Substantia nigra (tissue), 51 donors: ENCODE measurements at places on chromosomes 16 and 17.

DNA sequence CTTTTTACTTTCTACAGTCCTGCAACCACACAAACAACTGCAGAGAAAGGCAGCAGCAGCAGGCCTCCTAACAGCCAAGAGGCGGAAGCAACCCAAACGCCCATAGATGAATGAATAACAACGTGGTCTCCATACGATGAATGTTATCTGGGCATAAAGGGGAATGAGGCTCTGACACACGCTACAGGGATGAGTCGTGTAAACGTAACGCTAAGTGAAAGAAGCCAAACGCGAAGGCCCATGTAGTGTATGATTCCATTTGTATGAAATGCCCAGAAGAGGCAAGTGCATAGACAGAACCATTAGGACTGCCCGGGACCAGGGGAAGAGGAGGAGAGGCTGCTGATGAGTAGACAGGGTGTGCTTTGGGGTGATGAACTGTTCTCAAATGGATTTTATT, 94.8 kb upstream of the DNAH17 start:
- no peak for DNase-seq

DNA sequence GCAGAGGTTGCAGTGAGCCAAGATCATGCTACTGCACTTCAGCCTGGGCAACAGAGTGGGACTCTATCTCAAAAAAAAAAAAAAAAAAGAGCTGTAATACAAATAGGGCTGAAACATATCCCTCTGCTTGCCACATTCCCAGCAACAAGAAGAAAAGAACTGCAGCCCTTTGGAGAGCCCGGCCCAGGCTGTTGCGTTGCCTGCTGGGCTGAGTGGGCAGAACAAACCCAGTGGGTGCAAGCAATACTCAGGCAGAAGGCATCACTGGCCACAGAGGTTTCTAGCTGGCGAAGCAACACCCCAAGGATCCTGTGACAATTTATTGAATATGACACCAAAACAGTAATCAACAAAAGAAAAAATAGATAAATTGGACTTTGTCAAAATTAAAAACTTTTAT, 44.0 kb downstream of the PIGL start:
- no peak for DNase-seq

GRCh38 chr17:47287068-47287467, 33.4 kb downstream of the ITGB3 start:
- DNase-seq = no peak

GRCh38 chr16:27406511-27407128, 4.6 kb downstream of the IL21R start:
- no peak for DNase-seq

DNA sequence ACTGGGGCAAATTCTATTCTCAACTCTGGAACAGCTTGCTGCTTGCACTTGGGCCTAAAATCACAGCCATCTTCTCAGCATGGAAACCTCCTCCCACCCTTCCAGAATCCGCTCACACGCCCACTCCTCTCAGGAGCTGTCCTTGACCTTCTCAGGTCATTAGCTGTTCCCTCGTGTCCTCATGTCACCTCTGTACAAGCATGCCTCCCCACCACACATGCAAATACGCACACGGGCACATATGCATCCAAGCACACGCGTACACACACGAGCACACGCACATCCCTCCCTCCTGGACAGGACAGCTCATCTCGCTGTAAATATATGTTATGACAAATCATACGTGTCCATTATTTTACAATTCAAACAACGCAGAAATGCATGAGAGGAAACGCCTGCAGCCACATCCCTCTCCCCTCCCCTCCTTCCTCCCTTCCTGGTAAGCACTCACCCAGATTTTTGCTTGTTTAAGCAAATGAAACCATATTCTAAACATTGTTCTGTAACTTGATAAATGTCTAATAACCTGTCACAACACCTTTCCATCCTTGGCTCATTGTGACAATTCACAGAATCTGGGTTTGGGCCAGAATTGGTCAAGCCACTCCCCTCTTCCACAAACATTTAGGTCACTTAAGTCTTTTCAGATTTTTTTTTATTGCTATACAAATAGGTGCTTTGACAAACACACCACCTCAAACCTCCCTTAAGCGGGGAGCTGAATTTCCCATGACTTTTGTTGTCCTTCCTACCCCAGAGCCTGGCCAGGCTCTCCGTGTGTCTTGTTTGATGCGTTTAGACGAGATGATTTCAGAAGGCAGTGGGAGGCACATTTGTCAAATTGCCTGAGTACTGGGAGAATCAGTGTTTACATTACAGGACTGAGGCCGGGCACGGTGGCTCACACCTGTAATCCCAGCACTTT, 41.7 kb downstream of the DNAH17 start:
- DNase-seq = no peak

- no peak for DNase-seq
Measured at GRCh38 chr17:37361543-37361942, 14.2 kb upstream of the C17orf78 start.

DNA sequence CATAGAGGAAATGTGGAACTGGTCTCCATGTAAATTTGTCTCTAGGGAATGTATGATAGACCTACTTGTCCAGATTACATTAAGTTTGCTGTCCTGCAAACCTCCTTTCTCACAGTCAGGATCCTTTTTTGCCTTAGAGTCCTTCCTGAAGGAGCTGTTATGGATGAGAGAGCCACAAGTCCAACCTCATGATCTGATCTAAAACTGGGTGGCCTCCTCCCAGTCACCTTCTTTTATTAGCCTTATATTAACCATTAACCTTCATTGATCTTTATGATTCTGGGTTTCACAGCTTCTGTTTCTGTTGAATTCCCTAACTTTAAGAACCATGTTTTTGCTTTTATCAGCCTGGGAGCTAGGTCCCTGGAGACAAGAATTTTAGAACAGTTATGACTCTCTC, 64.1 kb downstream of the NEUROD2 start:
- no peak for DNase-seq

- DNase-seq = no peak
Measured at GRCh38 chr17:4483012-4483840, 15.5 kb upstream of the SPNS2 start.

GRCh38 chr17:7867881-7868329, 10.1 kb downstream of the CYB5D1 start:
- no peak for DNase-seq

DNA sequence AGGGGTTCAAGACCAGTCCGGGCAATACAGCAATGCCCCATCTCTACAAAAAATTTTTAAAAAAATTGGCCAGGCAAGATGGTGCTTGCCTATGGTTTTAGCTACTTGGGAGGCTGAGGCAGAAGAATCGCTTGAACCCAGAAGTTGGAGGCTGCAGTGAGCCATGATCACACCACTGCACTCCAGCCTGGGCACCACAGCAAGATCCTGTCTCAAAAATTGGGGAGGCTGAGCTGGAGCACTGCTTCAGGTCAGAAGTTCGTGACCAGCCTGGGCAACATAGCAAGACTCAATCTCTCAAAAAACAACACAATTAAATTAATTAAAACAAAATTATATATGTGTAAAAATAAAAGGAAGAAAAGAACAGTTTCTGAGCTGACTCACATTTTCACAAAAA, 74.8 kb upstream of the CLEC18B start:
- DNase-seq = no peak

DNA sequence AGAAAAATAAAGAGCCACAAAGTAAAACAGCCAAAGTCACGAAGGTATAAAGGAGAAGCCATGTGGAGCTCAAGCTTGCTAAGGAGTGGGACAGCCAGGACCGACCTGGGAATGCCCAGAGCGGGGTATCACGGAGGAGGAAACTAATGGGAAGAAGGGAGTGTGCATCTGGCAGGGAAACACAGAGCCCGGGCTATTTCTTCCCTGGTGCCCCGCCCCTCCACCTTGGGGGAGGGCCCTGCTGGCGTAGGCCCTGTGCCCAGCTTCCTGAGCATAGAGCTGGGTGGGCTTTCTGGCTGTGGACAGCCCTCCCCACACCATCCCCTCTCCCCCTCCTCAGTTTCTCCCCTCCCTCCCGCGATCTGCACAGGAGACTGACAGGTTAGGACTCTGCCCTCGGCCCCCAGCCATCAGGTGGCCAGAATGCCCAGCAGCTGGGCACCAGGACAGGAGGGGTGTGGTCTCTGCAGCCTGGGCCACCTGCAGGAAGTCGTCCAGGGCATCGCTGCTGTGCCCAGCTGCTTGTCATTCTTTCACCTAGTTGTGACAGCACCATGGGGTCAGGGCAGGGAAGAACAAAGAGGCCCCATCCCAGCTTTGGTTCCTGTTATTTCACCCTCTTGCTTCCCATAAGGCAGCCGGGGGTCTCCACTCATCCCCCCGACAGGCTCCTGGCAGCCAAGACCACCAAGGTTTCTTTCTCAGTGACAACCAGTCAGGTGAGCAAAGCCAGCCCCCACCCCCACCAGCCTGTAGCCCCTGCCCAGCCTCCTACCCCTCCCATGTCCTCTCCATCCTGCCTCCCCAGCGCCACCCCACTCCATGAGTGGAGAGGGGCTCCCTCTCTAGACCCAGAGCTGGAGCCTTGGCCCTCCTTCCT, 7.1 kb upstream of the DCAF7 start:
- no peak for DNase-seq

DNA sequence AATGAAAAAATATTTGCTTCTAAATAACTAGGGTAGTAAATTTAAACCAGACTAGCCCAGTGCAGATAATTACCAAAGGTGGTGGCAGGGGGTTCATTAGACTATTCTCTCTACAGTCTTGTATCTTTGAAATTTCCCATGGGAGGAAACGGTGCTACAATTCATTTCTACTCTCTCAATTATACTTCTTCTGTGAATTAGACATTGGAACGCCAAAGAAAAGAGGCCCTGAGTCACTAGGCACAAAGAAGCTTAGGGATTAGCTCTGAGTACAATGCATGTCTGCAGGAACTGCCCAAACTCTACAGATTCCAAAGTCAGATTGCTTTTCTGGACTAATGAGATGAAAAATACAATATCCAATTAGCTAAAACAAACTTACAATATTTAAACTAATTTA, 30.7 kb upstream of the ARL6IP1 start:
- DNase-seq = no peak

GRCh38 chr17:41308918-41309359, at the start of gene KRTAP16-1:
KRTAP16-1 (minus strand) TSS chr17:41309309; CDS start chr17:41309253, 56 bp downstream.
- DNase-seq = no peak

GRCh38 chr17:11557727-11558452, 40.4 kb upstream of the DNAH9 start:
- DNase-seq = no peak

- no peak for DNase-seq
Measured at GRCh38 chr16:16016388-16016964, 67.1 kb downstream of the ABCC1 start.

- DNase-seq = no peak
Measured at GRCh38 chr17:68461589-68461988, 4.3 kb upstream of the WIPI1 start.

- DNase-seq = no peak
Measured at GRCh38 chr16:26442321-26442720, 624.4 kb upstream of the C16orf82 start.

DNA sequence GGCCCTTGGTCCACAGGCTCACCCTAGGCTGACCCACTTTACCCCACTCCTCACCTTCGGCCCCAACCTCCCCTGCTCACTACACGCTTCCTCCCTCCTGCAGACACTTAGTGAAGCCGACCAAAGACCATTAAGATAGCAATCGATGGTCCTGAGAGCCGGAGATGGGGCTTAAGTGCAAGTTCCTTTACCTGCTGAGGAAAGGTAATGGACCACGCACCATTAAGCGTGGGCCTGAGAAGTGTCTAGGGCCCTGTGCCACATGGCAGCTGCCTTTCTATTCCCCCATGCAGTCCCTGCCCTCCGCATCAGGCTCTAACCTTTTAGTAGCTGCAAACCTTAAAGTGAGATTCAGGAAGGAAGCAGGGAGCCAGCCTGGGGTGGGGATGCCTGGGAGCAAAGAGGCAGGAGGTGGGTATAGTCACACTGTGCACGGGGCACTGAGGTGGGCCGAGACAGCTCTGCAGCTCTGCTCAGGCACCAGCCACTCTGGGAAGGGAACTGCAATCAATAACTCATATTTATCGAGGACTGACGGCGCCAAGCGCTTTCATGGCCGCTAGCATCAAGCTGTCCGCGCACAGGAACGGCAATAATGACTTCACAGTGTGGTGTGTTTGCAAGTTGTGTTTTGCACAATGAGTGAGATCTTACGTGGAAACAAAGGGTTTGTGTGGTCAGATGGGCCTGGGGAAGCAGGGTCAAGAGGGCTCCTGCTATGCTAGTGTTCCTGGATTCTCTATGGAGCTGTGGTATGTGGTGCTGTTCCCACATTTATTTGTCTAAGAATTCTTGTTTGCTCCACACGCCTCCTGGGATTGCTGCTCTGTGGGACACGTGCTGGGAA, 84.9 kb upstream of the CDC42EP4 start:
- DNase-seq = no peak

GRCh38 chr17:17073581-17074403, 31.5 kb downstream of the MPRIP start:
- DNase-seq = no peak

GRCh38 chr16:70805380-70805779, 4.4 kb upstream of the VAC14 start:
- DNase-seq = no peak

- no peak for DNase-seq
Measured at GRCh38 chr16:24515186-24515585, 24.2 kb upstream of the RBBP6 start.

- no peak for DNase-seq
Measured at GRCh38 chr16:89473136-89473712, 17.1 kb downstream of the ANKRD11 start.

DNA sequence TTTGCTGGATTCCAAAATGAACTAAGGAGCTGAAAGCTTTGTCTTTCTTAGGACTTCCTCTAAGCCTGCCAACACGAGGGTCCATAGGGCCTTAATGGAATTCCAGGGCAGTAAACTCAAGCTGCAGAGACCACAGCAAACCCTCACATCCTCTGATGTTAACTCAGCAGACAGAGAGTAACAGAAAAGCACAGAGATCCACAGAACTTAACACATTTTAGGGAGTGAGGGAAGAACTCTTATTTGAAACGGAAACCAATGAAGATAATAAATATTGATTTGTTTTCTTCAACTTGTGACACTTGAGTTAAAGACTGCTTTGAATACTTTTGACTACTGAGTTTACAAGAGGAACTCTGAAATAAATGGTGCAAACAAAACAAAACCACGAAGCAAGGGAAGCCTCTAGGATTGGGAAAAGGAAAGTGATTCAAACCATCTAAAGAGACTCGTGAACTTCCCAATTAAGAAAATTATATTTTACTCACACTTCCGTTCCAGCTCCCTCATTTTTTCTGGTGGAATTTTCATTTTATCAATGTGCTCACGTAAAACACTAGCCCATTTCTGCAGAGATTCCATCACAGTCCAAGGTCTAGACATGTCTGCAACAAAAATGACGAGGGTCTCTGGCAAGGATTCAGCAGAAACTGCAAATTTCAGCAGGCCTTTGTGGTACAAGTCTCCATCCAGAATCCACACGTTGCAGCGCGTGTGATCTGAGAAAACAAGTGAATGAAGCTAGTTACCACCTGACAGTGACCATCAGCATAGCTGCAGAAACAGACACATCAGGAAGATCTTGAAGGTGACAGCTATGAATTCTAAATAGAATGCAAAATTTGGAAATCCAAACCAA, 9.2 kb downstream of the DYNC1LI2 start:
- DNase-seq = no peak

DNA sequence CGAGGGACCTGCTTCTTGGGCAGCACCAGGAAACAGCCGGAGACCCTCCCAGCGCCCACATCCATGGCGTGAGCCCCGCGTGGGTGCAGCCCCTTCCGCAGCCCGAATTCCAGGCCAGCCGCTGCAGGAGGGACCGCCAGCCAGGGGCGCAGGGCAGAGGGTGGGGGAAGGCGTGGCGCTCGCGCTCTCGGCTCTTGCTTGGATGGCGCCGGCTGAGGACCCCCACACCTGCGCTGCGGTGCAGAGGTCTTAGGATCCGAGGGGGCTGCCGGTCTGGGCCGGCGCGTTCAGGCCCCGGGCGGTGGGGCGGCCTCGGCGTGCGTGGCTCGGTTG, 28.8 kb downstream of the ACTG1 start:
- no peak for DNase-seq
